Brain microvascular endothelial cell (primary cell): ENCODE measurements at places on chromosomes 6 and 20.
A peak's percentile ranks its signal among the peaks of the same experiment; 100 is the strongest.

DNA sequence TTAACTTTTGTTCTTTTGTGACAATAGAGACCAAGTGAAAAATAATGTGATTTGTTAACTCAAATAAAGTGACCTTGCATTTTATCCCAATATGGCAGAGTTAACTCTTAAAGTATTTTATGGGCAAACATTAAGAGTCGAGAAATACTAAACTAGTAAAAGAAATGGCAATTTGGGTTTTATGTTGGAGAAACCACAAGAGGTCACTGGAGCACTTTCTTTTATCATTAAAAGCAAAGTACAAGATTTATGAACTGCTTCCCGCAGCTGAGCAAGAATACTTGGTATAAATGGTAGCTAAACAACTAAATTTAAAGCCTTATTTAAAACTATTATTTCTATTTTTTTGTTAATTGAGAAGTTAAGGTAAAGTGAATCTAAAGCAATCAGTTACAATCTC lies 33.5 kb upstream of the MCM9 start:
- no peak for DNase-seq

DNA sequence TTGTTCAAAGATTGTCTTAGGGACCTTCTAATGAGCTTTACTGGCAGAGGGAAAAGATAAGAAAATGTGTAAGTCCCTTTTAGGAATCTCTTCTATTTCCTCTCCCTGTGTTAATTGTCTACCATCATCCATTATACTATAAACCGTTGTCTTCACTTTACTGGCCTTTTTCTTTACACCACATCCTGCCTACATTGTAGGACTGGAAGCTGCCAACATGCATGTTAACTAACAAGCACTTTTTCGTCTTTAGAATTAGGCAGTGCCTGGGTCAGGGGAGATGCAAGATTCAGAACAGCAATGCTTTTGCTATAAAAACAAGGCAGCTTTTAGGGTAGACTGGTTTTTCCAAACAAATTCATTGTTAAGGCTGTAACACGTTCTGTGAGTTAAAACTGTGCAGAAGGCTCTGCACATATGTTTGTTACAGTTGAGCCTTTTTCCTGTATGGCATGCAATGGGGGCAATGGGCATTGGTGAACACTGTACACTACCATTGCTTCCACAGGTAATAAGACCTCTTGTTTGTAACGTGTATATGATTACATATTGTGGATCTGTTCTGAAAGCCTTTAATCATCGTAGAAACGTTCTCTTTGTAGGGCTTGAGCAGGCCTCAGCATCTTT lies 10.9 kb upstream of the PKIG start:
- DNase-seq: no peak

DNA sequence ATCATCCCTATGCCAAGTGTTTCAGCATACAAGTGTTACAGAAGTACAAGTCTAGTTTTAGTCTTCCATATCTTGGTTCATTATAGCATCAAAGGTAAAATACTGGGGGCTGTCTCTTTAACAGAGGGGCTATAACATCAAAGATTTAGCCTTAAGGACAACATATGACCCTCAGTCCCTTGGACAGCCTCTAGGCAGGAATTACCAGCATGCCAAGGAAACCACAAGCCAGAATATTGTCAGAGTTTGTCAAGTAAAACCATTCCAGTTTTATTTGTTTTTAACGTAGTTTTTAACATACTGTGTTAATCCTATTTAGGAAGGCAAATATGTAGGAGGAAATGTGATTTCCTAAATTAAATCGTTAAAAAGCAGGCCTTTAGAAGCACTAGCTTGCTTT lies 18.6 kb downstream of the ZKSCAN8 start:
- no peak for DNase-seq

- no peak for DNase-seq
These were observed 331.4 kb upstream of the QKI start for GRCh38 chr6:163083141-163083540.

- DNase-seq: no peak
These were observed 46.4 kb downstream of the MRPL14 start for GRCh38 chr6:44080561-44081521.

- no peak for DNase-seq
These were observed 10.0 kb upstream of the BTBD9 start for GRCh38 chr6:38649744-38650143.

DNA sequence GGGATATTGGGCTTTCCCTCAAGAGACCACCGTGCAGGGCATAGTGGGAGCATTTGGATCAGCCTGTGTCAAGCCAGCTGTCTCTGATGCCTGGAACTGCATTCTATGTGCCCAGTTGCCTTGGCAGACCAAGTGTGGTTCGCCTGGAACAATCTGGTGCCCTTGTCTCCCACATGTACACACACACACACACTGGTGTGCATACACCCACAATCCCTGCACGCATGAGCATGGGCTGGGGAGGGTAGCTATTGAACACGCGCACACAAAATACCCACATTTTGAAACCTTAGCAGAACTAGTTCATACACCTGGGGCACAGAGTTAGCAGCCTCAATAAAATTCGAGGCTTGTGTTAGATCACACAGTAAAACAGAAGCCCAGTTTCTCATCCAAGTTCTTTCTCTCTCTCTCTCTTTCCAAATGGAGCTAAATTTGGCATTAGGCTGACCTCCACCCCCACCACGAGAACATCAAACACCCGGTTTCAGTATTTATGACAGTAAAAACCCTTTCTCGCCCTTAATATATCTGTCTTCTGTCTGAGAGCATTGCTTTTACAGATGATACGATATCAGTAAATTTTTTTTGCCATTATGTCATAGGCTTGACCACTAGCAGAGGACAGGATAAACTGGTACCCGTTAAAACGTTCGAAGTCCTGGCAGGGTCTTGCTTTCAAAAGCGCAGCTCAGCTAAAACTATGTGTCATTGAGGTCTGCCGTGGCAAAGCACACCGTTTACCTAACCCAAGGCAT lies 18.2 kb upstream of the NFATC2 start:
- DNase-seq: no peak

DNA sequence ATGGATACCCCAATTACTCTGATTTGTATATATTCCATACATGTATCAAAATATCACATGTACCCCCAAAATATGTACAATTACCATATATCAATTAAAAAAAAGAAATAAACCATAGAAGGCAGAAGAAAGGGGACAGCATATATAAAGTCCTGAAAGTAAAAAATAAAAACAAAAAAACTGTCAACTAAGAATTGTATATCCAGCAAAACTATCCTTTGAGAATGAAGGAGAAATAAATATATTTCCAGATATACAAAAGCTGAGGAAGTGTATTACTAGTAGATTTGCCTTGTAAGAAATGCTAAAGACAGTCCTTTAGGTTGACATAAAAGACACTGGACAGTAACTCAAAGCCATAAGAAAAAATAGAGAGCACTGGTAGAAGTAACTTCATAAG lies 9.3 kb upstream of the RIPOR2 start:
- DNase-seq: no peak

- no peak for DNase-seq
These were observed 63.7 kb downstream of the PRR18 start for GRCh38 chr6:166244353-166245045.

GRCh38 chr6:140979642-140980091 lies 1153.1 kb upstream of the GJE1 start:
- peak; percentile 96 for DNase-seq

GRCh38 chr6:169160091-169160854 lies 93.4 kb downstream of the THBS2 start:
- no peak for DNase-seq

DNA sequence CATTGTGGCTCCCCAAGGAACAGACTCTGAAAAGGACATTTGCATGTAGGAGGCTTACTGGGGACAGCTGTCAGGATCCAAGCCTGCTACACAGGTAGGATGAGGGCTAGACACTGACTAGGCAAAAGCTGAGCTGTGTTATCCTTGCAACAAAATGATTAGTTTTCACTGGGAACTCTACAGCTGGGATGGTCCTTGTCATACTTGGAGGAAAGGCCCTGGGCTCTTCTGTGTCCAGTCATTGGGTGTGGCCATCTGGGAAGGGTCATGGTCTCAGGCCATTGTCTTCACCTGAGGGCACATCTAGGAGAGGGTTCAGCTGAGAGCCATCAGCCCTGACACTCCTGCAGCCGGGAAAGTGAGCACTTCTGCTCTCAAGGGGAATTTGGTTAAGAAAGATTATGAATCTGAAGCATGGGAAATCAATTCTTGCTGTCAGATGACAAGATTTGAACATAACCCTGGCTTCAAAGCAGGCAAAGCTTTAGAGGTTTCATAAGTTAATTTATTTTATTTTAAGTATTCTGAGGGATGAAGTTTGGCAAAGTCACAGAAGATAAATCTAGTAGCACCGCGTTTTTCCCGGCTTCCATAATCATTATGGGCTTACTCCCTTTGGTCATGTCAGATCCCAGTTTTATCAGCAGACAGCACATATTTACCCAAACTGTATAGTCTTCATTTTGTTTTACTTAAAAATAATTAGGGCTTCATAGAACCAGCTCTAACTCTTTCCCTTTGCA lies 78.4 kb upstream of the SLC22A23 start:
- DNase-seq: no peak

DNA sequence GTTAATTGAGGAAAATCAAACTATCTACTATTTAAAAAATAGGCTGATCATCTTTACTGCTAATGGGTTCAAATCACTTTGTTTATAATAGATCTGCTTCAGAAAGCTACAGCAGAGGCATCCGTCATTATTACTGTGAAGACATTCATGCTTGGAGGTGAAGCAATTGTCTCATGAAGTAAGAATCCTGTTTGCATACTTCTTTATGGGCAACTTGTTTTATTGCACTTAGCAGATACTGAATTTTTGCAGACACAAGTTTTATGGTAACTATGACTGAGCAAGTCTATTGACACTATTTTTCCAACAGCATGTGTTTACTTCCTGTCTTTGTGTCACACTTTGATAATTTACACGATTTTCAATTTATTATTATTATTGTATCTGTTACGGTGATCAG lies 573.9 kb downstream of the RFPL4B start:
- DNase-seq: no peak

DNA sequence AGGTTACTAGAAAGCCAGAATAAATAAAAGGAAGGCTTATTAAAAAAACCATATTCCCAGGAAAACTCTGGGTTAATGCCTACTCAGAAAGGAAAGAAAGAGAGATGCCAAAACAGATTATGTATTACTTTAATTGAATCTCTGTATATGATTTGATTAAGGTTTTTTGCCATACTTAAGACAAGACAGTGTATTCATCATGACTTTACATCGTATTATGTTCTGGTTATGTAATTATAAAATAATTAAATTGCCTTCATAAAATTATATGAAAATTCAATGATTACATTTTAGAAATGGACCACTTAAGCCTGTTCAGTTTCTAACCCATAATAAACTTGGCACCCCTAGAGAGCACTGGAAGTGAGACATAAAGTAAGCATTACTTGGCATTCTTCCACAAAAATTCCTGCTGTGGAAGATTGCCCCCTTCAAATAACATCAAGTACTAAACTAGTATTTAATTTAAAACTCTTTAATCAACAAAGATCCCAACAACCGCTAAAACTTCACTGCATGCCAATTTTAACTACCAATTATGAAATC lies 20.8 kb upstream of the IBTK start:
- DNase-seq: no peak

DNA sequence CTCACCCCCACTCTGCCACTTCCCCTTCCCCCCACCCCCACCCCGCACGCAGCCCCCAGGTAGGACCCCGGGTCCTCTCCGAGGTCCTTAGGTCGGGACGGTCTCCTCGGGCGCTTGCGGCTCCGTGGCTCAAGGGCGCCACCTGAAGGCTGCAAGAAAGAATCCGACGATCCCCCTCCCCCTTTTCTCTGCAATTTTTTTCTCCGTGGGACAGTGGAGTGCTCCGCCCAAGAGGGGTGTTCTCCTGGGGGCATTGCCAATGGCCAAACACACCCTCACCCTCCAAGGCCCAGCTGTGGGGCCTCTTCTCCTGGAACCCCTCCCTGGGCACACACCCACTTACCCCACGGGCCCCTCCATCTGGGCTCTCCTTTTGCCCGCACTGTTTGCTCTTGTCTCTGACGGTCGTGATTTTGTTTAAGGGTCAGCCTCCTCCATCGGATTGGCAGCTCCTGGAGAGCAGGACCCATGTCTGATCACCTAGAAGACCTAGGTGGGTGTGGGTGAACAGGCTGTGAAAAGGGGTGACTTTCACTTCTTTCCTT lies 1.1 kb upstream of the TMEM74B start:
- DNase-seq: no peak

- DNase-seq: peak; percentile 35
These were observed 46.7 kb downstream of the TRERF1 start for GRCh38 chr6:42405021-42405420.

GRCh38 chr6:52183131-52183713 lies 3.0 kb upstream of the IL17A start:
- DNase-seq: no peak

DNA sequence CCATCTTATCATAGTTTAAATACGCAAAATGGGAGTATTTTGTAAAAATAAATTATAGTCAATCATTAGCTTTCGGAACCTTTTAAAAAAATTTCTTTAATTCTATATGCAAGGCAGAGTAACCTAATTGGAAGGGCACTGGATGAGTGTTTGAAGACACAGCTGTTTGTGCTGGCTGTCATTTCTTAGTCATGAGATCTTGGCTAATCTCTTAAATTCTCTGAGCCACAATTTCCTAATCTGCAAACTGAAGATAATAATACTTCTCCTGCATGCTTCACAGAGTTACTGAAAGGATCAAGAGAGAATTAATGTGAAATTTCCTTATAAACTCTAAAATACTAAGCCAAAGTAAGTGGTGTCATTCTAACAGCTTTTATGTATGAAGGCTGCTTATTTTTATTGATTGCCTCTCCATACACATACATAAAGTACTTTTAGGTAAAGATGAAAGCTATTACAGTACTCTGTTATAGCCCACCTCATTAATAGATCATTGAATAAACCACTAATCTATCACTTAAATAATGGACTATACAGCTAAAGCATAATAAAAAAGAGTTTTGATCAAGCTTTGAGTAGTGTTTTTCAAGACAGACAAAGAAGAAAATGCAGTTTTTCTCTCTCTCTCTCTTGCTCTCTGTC lies 383.7 kb upstream of the IRAK1BP1 start:
- DNase-seq: peak; percentile 11

DNA sequence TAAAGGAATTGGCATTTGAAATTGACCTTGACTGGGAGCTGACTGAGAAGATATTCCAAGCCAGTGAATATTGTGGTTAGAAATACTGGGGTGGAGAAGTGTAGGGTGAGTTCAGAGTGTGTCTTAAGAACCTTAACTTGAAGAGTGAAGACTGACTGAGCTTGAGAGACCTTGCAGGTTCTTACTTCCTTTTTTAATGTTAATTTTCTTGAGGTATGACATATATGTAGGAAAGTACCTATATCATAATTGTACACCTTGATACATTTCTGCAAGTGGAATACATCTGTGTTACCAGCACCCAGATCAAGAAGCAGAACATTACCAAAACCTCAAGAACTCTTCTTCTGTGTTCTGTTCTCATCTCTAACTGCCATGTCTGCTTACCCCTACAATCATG lies 11.0 kb downstream of the DHX35 start:
- DNase-seq: no peak

GRCh38 chr20:41900201-41900691 lies 282.1 kb upstream of the CHD6 start:
- DNase-seq: no peak

- DNase-seq: no peak
These were observed 39.5 kb downstream of the KCNQ5 start for GRCh38 chr6:72661411-72661810.
